HL-60 (cell line): ENCODE measurements at places on chromosomes 5 and 9.

GRCh38 chr9:3241290-3241689 is 284.5 kb downstream of the RFX3 start:
- DNase-seq: no peak

GRCh38 chr9:96604004-96604319 is 15.7 kb downstream of the CDC14B start:
- DNase-seq: no peak

- no peak for DNase-seq
Observed at GRCh38 chr5:172353846-172354245, 70.3 kb upstream of the UBTD2 start.

DNA sequence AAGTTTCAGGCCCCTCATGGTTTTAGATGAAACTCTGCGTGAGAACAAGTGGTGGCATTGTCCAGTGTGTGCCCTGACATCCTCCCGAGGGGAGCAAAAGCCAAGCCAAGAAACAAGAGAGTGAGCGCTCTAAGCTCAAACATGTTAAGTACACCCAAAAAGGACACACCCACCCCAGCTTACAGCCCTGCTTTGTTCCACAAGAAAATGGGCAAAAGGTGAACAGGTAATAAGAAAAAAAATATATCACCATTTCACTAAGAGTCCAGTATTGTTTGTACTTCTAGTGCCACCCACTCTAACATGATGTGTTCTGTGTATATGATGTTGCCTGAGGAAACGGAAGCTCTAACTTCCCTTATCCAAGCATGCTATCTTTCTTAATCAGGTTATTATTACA is 278.2 kb downstream of the SLIT3 start:
- DNase-seq: no peak

DNA sequence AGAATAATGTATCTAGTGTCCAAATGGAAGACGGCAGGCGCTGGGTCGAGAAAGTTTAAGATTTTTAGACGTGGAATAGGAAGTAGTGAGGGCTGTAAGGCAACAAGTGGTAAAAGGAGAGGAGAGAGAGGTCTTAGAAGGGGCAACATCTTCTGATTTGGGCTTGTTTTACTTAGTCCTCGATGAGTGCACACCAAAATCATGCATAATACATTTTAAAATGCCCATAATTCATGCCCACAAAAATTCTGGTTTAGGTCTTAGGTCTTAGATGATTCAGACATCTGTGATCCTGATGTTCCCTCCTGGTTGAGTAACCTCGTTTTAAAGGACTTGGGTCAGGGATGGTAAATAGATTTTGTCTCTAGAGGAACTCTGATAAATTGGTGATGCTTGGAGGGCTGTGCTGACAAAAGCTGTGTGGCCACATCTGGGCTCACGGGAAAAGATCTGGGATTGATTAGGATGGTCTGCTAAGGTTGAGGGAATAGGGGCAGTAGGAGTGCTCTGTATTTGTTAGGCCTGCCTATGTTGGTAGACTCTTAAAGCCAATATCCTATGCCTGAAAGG is 476.3 kb downstream of the CCDC171 start:
- DNase-seq: no peak

DNA sequence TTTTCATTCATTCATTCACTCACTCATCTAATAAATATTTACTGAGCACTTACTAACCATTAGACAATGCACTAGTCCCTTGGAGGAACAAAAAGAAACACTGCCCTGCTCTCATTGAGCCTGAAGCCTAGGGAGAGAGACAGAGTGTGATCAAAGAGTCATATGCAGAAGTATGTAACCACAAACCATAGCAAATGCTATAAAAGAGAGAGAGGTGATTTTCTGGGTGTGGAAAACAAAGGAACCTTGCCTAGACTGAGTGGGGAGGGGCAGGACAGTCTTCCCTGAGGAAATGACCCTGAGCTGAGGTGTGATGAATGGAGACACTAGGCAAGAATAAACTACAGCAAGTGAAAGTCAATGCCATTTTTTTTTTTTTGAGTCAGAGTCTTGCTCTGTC is 10.8 kb upstream of the ADRA1B start:
- no peak for DNase-seq

DNA sequence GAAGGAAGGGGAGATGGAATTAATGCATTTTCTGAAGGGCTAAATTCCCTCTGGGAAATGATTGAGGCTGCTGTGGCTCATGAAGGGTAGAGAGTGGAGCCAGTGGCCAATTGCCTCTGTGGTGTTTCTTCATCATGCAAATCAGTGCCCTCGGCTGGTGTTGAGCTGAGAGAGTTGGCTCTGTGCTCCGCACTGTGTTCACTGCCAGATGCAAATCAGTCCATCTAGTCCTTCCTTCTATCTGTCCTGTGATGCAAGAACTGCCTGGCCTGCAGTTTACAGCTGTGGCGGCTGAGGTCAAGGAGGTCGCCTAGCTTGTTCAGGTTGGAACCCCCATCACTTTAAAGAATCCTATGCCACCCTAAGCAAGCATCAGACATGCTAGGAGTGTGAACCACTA is 6.0 kb downstream of the TMEM171 start:
- DNase-seq: no peak

DNA sequence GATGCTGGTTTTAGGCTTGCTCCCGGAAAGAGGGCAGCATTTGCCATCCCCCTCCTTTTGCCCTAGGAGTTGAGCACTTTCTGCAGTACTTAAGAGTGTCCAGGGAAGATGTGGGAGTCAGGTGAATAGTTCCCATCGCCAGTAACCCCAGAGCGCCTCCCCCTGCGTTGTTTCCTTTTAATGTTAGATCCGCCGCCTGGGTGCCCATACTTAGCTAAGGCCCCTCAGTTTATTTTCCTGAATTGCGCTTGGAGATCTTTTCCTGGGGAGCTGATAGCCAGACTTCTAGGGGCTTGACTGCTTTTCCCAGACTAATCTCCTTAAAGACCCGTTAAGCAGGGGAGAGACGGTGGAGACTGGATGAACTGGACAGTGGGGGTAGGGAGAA is 377 bp upstream of the PCDHAC2 start:
- no peak for DNase-seq
